ENCODE measurements at places on chromosomes 1 and 21.

DNA sequence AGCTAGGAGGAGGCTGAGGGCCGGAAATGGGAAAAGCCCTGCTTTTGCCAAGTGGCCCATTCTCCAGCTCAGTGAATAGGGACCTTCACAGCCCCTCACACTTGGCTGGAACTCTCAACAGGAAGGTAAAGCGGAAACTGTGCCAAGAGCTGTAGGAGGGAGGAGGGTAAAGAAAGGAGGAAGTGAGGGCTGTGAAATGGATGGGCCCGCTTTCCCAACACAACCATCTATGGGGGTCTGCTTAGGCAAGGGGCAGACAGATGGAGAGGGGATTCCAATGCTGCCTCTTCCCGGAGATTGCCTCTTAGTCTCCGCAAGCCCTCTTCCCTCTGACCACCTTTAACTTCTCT lies 5.2 kb downstream of the INKA2 start:
- no peak for DNase-seq

DNA sequence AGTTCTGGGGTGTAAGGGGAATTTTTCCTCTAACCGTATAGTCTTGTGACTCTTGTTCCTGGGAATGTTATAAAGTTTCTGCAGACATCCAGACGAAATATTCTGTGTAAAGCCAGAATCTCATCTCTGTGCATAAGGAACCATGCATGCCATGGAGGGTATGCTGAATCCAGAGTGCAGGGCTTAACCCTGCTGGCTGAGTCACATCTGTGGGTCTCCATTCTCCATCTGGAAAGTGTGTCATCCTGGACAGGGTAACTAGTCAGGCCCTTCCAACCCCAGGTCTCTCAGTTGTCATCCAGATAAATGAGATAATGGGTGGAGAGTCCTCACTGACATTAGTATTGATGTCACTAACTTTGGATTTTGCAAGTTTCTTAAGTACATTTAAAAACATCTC lies 48.8 kb downstream of the ATP5PO start:
- DNase-seq: no peak

- peak; percentile 14 for DNase-seq
Measured at GRCh38 chr1:150268340-150268704, 494 bp downstream of the APH1A start.

- DNase-seq: no peak
Measured at GRCh38 chr1:36351227-36351977, 28.0 kb upstream of the EVA1B start.

- DNase-seq: no peak
Measured at GRCh38 chr1:43339584-43340232, 2.1 kb downstream of the MPL start.

DNA sequence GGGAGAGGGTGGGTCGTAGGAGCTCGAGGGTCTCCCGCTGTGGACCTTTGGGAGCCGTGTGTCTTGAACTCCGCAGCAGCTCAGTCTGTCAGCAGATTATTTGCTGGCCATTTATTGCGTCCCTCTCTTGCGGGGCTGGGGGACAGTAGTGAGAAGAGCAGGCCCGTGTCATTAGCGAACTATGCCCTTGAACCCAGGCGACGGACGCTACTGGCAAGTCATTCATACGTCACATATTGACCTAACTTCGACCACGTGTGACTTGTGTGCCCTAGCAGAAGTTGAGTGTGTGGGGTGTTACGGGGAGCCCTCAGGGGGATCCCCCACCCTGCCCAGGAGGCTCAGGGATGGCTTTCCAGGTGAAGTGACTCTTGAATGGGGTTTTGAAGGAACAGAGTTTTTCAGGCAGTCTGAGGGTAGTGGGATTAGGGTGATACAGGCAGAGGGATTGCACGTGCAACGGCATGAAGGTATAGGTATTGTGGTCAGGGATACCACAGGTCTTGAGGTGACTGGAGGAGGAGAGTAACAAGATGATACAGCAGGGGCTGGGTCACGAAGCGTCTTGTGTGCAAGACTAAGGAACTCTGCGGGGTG lies 13.0 kb downstream of the RCC1 start:
- no peak for DNase-seq

GRCh38 chr1:5448486-5448885 lies 543.7 kb downstream of the NPHP4 start:
- no peak for DNase-seq

GRCh38 chr1:68112835-68113243 lies 62.4 kb upstream of the DIRAS3 start:
- no peak for DNase-seq

GRCh38 chr1:36721261-36721660 lies 238.5 kb upstream of the CSF3R start:
- no peak for DNase-seq

DNA sequence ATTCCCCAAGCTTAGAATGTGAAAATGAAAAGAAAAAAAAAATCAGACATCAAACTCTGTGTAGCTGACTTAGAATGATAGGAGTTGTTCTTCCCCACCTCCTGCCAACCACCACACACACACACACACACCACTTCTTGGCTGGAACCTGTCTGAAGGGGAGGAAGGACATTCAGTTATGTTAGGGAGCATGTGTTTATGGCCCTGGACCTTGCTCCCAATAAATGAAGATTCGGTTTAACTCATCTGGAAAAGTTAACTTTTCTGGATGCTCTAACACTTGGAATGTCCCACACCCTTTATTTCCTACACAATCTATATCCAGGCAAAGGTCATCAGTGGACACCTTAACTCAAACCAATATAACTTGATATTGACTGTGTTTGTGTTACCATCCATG lies 112.4 kb downstream of the DAB1 start:
- DNase-seq: no peak

- DNase-seq: no peak
Measured at GRCh38 chr1:66244429-66244828, 289.5 kb upstream of the SGIP1 start.

DNA sequence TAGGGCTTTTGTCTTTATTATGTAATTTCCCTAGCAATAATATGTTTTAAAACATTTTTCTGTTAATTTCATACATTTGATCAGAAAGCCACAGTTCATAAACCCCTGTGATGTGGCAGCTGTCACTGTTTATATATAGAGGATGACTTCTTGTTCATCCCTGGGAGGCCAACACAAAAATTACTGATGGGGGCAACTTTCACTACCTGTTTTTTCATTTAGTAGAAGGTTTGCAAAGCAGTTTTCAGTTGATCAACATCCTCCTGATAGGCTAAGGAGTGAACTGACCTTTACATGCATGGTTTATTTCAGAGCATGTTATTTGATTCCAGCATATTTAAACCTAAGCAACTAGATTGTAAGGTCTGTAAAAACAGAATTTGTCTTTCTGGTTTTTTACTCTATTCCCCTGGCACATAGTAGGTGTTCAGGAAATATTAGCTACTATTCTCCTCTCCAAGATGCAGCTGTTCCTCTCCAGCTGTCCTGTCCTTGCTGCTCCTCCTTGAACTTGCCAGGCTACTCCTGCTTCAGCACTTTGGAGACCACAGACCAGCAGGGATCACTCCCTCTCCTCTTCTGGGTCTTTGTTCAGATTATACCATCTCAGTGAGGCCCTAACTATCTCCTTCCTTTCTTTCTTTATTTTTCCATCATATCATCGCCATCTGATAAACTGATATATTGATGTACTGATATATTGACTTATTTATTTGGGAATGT lies 54.7 kb downstream of the ROR1 start:
- no peak for DNase-seq

- DNase-seq: no peak
Measured at GRCh38 chr21:45122432-45123132, 48.2 kb downstream of the ADARB1 start.

DNA sequence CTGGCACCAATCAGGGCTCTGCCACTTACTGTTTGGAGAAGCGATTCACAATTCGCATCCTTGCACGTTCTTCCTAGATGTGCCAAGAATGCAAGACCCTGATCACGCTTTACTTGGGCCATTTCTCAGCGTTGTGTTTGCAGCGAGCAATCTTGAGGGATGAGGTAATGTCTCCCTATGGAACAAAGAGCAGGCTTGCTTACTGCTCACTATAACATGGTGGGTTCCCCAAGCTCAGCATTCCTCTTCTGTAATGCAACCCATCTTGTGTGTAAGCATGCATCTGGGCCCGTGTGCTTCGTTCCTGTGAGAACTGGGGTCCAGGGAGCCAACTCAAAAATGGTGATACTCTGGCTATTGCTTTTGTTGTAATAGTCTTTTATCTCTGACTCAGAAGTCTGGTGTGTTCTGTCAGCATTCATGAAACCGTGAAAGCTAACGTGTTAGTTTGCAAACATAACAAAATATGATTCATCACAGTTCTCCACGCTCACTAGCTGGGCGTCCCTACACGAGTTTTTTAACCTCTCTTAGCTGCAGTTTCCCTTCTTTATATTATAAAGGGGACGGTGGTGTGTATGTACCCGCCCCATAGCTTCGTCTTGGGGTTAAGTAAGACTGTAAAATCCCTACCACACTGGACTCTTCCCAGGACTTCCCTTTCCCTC lies 33.3 kb downstream of the DNTTIP2 start:
- DNase-seq: peak; percentile 5

GRCh38 chr21:27633631-27634030 lies 666.7 kb upstream of the ADAMTS5 start:
- DNase-seq: no peak

- DNase-seq: no peak
Measured at GRCh38 chr1:82697965-82698364, 897.2 kb downstream of the ADGRL2 start.

- no peak for DNase-seq
Measured at GRCh38 chr1:101854271-101854670, 142.5 kb downstream of the OLFM3 start.

DNA sequence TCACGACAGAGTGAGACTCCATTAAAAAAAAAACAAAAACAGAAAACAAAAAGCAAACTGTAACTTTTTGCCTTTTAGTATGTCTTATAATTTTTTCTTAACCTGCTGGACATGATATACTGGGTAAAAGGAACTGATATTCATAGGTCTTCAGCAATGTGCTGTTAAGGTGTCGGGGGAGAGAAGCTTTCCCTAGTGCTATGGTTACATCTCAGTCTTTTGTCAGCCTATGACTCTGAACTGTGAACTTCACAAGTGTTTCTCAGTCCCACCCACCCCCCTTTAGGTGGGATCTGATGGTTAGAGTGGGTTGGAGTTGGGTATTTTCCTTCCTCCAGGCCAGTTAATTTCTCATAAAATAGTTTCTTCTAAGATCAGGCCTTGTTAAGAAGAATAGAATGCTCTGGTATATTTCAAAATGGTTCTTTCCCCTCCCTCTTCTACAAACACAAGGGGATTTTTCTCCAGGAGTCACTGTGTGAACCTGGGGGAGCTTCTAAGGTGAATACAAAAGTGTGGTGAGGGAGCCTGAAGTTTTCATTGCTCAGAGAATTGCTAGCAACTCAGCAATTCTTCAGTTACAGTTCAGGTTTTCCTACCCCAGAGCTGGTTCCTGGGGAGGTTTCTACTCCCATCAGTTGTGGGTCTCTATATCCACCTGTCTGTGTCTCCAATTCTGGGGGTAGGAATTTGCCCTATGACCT lies 16.1 kb upstream of the EDARADD start:
- no peak for DNase-seq

GRCh38 chr1:69569576-69570328 lies 2.0 kb downstream of the LRRC7 start:
- no peak for DNase-seq

DNA sequence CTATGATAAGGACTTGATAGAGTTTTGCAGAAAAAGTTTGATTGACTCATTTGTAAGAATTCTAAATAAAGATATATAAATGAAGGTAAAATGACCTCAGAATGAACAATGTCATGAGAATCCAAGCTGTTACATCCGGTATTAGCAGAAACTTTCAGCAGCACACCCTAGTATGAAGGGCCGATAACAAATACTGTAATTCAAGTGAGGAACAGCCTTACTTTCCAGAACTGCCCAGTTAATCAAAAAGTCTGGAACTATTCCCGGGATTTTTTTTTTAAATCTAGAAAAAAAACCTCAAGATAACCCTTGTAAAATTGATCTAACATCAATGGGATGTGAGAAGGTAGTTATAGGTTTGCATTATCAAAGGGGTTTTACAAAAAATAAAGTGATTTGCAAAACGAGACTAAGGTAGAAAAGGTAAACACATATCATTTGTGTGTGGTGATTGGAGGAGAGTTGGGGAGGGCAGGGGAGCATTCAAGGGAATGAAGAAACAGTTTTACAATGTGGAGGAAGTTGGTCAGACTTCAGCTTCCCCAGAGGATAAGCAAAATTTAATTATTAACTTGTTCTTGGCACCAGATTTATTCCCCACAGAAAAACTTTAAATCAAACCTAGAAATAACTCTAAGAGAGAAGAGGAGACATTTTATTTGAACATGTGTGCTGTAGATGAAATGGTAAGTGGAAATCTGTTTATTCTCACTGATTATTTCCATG lies 75.9 kb upstream of the VCAM1 start:
- DNase-seq: no peak

DNA sequence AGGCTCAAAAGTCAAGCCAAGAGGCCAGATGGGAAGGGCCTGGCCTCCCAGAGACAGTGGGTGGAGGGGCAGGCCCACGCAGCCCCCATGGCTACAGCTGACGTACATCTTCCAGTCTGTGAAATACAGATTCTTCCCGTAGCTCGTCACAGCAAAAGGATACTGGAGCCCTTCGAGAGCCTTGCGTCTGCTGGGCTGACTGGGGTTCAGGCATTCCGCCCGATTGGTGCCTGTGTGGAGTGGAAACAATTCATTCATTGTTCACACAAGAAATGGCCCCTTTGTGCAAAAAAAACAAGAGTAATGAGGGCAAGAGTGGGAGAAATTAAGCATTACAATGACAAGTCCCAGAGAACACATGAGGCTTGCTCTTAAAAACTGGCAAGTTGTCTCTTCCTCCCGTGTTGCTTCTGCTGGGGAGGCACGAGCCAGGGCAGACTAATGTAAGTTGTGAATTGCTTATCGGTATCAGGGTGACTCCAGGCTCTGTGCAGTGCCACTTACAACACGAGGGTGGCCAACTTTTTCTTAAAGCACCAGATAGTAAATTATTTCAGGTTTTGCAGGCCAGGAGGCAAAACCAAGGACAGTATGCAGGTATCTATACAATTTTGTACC lies 85.1 kb downstream of the NID1 start:
- no peak for DNase-seq

DNA sequence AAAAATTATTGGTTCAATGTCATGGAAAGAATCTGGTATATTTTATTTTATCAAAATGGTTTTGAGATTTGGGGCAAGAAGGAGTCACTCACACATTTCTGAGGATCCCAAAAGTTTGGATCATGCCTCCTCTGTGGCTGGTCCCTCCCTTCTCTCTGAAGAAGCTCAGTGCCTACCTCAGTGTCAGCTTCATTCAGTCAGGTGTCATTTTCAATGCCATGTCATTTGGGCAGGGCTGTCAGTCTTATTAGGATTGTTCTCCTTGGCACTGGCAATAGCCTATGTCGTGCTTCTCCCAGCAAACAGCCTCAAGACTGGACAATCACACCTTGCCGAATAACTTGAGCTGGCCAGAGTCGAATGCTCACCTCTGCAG lies 264.5 kb upstream of the CAMK1G start:
- DNase-seq: no peak

All from stimulated activated CD8-positive, alpha-beta memory T cell treated with anti-CD3 and anti-CD28 coated beads, Interleukin-15, amount 100 ng/mL, for 1 hour (primary cell).